Astrocyte (in vitro differentiated cells and primary cell): ENCODE measurements at places on chromosomes 7 and 10. TPM values are rescaled to one million over a fixed set of nuclear protein-coding genes. Genes with fewer than 3 reads are reported as not detected.

The EIF5AL1 gene
- total RNA-seq: 1.0 and 1.1 TPM in 2 replicates

The CCDC7 gene
- total RNA-seq: 2.1 and 2.3 TPM in 2 replicates

The ZNF736 gene
- 3.7 and 4.4 TPM in 2 replicates for total RNA-seq

The SDK1 gene
- 1.6 and 4.2 TPM in 2 replicates for total RNA-seq

The NODAL gene
- 0.43 TPM in 1 of 2 replicates, not detected in the other for total RNA-seq

The CYP26A1 gene
- 0.18 and 0.53 TPM in 2 replicates for total RNA-seq

The NKX2-3 gene
- not detected in 2 replicates for total RNA-seq

The ABCB1 gene
- 0.79 and 1.8 TPM in 2 replicates for total RNA-seq

The TAS2R41 gene
- total RNA-seq: not detected in 2 replicates

The GAD2 gene
- not detected in 2 replicates for total RNA-seq

The SFRP4 gene
- total RNA-seq: 0.19 and 0.39 TPM in 2 replicates

The BZW2 gene
- total RNA-seq: 83.4 and 84.9 TPM in 2 replicates

The PITX3 gene
- total RNA-seq: 1.6 and 1.7 TPM in 2 replicates

The ODAD2 gene
- total RNA-seq: 0.48 and 0.96 TPM in 2 replicates

The HTR5A gene
- not detected in 2 replicates for total RNA-seq

The EPHA1 gene
- total RNA-seq: 0.96 and 2.6 TPM in 2 replicates

The HHEX gene
- not detected in 2 replicates for total RNA-seq

The FBXL13 gene
- total RNA-seq: 1.2 and 1.6 TPM in 2 replicates

The GRIFIN gene
- total RNA-seq: not detected in 2 replicates

The AKR1C2 gene
- total RNA-seq: 0.41 TPM in 1 of 2 replicates, not detected in the other

The PRPS1L1 gene
- not detected in 2 replicates for total RNA-seq

The PRSS2 gene
- total RNA-seq: not detected in 2 replicates

The FOXI2 gene
- total RNA-seq: not detected in 2 replicates

The LIPK gene
- total RNA-seq: not detected in 2 replicates

The SLC39A12 gene
- not detected in 2 replicates for total RNA-seq

The HTR7 gene
- 0.72 and 0.89 TPM in 2 replicates for total RNA-seq

The TWIST1 gene
- total RNA-seq: 5.0 and 5.7 TPM in 2 replicates

The PON1 gene
- 0.99 and 1.00 TPM in 2 replicates for total RNA-seq

The TNRC18 gene
- 77.8 and 84.3 TPM in 2 replicates for total RNA-seq

The SLC25A40 gene
- total RNA-seq: 6.3 and 9.1 TPM in 2 replicates

The POP7 gene
- 39.1 and 40.6 TPM in 2 replicates for total RNA-seq

The CISD1 gene
- total RNA-seq: 32.2 and 36.3 TPM in 2 replicates

The NEUROG3 gene
- not detected in 2 replicates for total RNA-seq

The VSTM2A gene
- total RNA-seq: 0.20 TPM in 1 of 2 replicates, not detected in the other
